ENCODE measurements at places on chromosomes 5 and 9.

GRCh38 chr5:114912189-114912920 lies 257.4 kb downstream of the TRIM36 start:
- no peak for DNase-seq

- no peak for DNase-seq
Measured at GRCh38 chr5:27814286-27814685, 775.9 kb upstream of the CDH9 start.

GRCh38 chr9:127977884-127978647 lies 2.7 kb downstream of the EEIG1 start:
- DNase-seq: no peak

- DNase-seq: no peak
Measured at GRCh38 chr9:16959391-16959790, 88.9 kb upstream of the BNC2 start.

- DNase-seq: no peak
Measured at GRCh38 chr9:124673063-124673462, 98.0 kb downstream of the NR6A1 start.

GRCh38 chr5:67795781-67796477 lies 419.6 kb upstream of the PIK3R1 start:
- no peak for DNase-seq

GRCh38 chr9:104555521-104555920 lies 13.4 kb upstream of the OR13C8 start:
- no peak for DNase-seq

DNA sequence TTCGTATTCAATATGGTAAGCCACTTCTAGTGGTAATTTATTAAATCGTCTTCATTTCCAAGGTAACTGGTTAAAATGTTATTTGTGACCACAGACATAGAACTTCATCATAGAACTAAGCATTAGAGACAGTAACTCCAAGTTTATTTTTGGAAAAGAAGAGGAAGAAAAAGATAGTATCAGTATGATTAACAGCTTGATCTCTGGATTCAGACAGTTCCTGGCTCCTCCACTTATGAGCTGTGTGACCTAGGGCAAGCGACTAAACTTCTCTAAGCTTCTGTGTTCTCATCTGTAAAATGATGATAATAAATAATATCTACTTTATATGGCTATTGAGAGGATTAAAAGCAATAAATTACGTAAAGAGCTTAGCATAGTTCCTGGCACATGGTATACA lies 29.8 kb upstream of the TNPO1 start:
- no peak for DNase-seq

DNA sequence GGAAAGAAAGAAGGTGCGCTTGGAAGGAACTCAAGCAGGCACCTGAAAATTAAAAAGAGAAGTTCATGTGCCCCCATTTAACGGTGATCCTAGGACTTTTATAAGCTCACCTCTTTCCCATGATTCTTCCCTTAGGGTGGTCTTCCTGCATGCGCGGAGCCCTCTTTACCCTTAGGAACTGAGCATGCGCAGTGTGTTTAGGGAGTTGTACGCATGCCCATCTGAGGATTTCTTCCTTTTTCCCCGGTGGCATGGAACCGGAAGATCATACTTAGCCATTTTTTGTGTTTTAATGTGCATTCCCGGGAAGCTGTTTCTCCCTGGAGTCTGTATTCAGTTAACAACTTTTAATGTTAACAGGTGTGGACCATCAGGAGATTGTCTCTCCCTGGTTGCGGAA lies 119.0 kb downstream of the FBXL7 start:
- DNase-seq: no peak

DNA sequence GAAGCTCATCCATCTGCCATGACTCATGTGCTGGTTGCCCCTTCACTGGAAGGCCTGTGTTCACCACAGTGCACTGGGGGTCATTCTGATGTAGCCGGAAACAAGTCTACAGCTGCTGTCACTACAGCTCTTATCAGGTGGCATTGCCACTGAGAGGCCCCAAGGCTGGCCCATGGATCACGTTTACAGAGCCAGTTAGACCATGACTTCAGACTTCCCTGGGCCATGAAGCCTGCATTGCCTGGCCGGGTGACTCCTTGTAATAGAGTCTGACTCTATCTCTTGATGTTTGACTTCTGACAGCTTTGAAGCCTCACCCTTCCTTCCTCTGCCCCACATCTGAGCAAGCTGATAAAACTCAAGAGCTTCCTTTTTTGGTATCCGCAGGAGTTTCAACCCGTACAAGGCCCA lies 473.5 kb upstream of the DAP start:
- no peak for DNase-seq

GRCh38 chr5:122997294-122997693 lies 39.2 kb downstream of the PPIC start:
- DNase-seq: no peak

DNA sequence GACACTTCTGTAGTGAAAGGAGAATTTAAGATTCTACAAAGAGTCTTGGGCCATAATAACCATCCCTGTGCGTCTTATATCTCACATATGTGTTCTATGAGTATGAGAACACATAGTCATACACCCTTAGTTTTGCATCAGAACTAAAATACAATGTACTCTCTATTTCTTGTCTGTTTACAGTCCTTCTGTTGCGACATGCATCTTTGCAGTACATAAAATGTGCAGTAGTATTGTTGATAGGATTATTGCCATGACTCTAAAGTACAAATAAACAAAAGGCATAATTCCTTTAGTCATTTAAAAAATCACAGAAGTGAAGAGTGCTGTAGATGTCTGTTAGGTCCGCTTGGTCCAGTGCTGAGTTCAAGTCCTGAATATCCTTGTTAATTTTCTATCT lies 201.9 kb downstream of the NR3C1 start:
- DNase-seq: no peak

- DNase-seq: no peak
Measured at GRCh38 chr9:95627802-95628201, 111.0 kb upstream of the PTCH1 start.

- no peak for DNase-seq
Measured at GRCh38 chr5:111227226-111227782, 3.1 kb downstream of the CAMK4 start.

DNA sequence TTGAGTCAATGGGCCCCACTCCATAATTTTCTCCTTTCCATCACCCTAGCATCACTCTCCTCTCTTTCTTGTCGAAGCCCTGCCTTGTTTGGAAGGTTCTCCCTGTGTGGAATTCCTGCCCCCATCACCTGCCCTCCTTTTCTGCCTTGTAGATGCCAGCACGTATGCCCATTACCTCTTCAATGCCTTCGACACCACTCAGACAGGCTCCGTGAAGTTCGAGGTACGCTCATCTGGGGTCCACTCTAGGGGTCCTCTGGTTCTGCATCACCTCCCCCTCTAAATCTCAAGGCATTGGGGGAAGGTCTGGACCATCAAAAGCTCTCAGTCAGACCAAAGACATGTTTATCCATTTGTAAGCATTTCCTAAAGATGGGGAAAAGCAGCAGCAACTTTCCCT lies 61.8 kb upstream of the GABRP start:
- no peak for DNase-seq

- DNase-seq: no peak
Measured at GRCh38 chr5:54206580-54207229, 103.7 kb downstream of the ARL15 start.

- DNase-seq: peak; percentile 78
Measured at GRCh38 chr9:93098236-93098946, 2.4 kb downstream of the CARD19 start.

DNA sequence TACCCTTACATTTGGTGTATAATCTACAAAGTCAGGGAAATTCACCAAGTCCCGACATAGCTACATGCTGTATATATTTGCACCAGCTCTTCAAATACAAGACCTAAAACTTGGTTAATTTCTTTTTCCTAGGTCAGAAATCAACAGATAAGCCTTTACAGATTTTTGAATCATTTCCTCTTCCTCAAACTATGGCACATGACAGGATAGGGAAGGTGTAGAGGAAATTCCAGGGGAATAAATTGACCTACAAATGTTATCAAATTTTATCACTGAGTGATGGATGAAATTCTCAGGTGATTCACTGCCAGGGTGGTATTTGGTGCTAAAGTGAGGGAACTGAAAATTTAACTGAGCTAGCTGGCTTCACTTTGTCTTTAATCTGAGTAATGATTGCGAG lies 360.0 kb downstream of the BNC2 start:
- DNase-seq: no peak

DNA sequence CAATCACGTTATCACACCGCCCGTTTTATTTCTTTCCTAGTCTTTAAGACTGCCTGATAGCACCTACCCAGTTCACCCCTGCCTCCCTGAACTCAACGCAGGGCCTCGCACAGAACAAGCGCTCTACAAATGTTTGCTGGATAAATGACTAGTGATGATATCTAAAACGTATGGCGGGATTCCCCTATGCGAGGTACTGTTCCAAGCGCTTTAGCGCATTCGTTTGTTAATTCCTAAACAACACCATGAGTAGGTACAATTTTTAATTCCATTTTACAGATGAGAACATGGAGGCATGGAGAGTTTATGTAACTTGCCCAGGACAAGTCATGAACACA lies 6.6 kb downstream of the POU4F3 start:
- DNase-seq: no peak

- DNase-seq: no peak
Measured at GRCh38 chr9:132631280-132631679, 38.5 kb downstream of the DDX31 start.

DNA sequence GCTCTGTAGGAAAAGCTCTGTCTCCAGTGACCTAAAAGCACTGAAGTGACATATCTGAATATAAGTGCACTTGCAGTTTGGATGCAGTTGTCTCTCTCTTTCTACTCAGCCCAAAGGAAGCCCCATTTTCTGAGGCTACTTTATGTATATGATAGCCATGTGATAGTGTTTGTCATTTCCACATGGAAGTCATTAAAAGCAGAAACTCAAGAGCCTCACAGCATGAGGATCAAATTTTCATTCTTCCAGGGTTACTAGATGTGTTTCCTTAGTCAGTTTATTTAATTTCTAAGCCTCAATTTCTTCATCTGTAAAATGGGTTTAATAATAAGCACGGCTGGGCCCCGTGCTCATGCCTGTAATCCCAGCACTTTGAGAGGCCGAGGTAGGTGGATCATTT lies 36.7 kb downstream of the RNF44 start:
- no peak for DNase-seq

DNA sequence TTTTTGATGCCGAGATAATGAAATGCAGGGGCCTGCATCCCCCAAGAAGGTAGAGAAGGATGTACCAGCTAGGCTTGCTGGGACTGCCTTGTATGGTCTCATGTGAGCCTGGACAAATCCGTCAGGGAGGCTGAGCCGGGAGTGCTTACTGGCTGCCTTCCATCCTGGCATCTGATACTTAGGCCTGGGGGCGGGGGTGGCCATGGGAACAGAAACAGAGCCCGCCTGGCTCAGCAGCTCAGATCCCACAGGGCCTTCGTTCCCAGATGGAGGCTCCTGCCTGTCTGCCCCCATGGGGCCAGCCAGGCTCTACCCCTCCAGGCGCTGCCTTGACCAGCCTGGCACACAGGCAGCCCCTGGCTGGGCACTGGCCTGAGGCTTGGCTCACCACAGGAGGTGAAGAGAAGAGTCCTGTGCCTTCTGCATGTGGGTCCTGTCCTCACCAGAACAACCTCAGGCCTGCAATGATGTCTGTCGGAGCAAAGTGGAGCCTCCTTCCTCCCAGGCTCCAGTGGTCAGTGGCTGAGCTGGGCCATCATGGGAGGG lies 10.5 kb upstream of the SPATA31E1 start:
- DNase-seq: no peak

DNA sequence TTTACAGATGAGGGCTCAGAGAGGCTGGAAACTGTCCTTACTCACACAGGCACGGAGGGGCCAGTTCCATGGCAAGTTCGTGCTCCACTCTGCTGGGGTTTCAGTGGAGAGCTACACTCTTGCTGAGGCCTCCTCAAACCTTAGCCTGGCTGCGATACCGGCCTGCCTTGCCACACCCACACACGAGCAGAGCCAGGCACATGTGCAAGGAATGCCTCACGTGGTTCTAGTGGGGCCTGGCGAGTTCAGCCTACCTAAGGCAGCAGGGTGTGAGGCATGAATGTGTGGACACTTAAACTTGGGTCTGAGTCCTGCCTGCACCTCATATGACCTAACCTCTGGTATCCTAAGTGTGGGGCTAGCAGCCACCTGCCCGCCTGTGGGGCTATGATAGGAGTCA lies 21.5 kb upstream of the PRDM12 start:
- no peak for DNase-seq

Data from T-helper 2 cell treated with Interferon-gamma antibody and Interleukin-4, amounts not matched to agents 5 μg/mL and 100 μg/mL, for 36 hours (primary cell).